H1 (cell line): ENCODE measurements at places on chromosomes 7 and 10. TPM values are rescaled to one million over a fixed set of nuclear protein-coding genes. Genes with fewer than 3 reads are reported as not detected.
A peak's percentile ranks its signal among the peaks of the same experiment; 100 is the strongest.

DNA sequence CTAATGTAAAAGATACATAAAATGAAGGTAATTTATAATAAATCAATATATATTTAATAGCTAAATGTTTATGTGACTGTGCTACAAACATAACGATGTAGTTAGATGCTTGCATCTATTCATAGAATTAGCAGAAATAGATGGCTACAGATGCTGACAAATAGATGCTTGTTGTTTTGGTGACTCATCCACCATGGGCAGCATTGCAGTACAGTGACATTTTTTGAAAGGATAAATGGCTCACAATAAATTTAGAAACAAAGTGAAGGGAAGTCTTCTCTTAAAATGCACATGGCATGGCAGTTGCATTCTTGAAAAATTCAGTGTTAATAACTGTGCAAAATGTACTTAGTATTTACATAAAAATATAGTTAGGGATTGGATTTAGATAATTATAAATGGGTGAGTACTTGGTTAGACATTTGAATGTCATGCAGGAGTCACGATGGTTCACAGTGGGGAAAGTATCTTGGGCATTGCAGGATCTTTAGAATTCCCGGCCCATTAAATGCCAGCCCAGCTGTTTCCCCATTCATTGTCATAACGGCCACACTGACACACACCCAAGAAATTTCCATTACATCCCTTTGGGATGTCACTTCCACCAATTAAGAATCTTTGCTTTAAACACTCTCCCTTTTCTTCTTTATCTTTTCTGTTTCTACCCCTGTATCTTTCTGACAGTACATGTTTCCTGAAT lies 564.1 kb downstream of the ATRNL1 start:
- no peak overlapping the region for H3K27ac ChIP-seq
- H3K4me1 ChIP-seq, result no peaks in the 10 kb centered on the region
- no peak for DNase-seq
- H3K27me3 ChIP-seq, result no peaks in the 10 kb centered on the region
- H3K4me3 ChIP-seq, result no peak overlapping the region

DNA sequence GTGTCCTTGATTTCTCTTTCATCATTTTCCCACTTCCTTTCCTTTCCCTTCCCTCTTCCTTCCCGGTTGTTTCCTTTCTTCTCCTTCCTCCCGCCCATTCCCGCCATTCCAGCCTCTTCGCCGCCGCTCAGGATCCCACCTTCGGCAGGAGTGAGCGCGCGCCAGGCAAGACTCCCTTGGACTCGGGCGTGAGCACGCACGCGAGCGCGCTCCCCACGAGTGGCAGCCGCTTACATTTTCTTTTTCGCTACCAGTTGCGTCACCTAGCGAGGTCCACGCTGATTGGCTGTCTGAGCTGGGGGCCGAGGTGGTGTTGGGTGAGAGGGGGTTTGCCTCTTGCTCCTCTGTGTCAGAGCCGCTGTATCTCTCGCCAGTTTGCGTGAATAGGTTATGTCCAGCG lies 11.8 kb downstream of the ZAN start:
- peak overlapping the region; percentile 65 for H3K4me3 ChIP-seq
- H3K36me3 ChIP-seq, result no peaks in the 10 kb centered on the region
- no peak overlapping the region; the same call in 1 of the 2 replicates for H3K27ac ChIP-seq
- DNase-seq, result no peak
- H3K27me3 ChIP-seq, result no peaks in the 10 kb centered on the region

DNA sequence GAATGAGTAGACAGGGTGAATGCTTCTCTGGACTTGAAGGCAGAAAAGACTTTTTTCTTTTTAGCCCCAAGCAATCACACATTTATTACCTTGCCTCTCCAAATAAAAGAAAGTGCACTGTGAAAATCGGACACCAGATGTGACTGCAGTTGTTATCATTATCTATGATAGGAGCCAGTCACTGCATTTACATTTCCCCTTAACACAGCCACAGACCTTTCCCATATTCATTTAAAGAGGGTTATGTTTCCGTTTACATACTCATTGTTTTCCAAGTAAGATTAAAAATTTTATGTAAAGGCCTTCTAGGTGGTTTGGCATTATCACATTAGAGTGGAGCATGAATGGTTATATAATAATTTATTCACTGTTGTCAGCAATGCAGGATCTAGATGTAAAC lies 586.8 kb downstream of the SORCS1 start:
- no peaks in the 10 kb centered on the region for H3K27me3 ChIP-seq
- DNase-seq, result no peak
- 0 out of 2 replicates have a peak, but pooled peaks cover 3% of the 10 kb centered on the region for H3K4me1 ChIP-seq
- no peaks in the 10 kb centered on the region for H3K36me3 ChIP-seq
- no peak overlapping the region for H3K4me3 ChIP-seq

Gene GIMAP7
- total RNA-seq, result not detected in 2 replicates

Gene SPDYE16
- not detected in 2 replicates for total RNA-seq

GRCh38 chr10:58733436-58733835 lies 220.8 kb downstream of the BICC1 start:
- DNase-seq, result no peak
- H3K4me3 ChIP-seq, result no peak overlapping the region
- H3K4me1 ChIP-seq, result no peaks in the 10 kb centered on the region
- no peak overlapping the region for H3K27ac ChIP-seq
- no peaks in the 10 kb centered on the region for H3K27me3 ChIP-seq

- H3K4me3 ChIP-seq, result no peak overlapping the region
- no peaks in the 10 kb centered on the region for H3K27me3 ChIP-seq
- no peaks in the 10 kb centered on the region for H3K4me1 ChIP-seq
- H3K36me3 ChIP-seq, result no peaks in the 10 kb centered on the region
Observed at GRCh38 chr7:21722371-21722770, 179.5 kb downstream of the DNAH11 start.

GRCh38 chr10:27628621-27629020 lies 117.0 kb downstream of the MKX start:
- H3K27ac ChIP-seq, result no peak overlapping the region
- no peaks in the 10 kb centered on the region for H3K27me3 ChIP-seq
- H3K36me3 ChIP-seq, result no peaks in the 10 kb centered on the region

GRCh38 chr10:13049774-13050420 lies 48.4 kb upstream of the CCDC3 start:
- H3K4me3 ChIP-seq, result no peak overlapping the region
- no peak for DNase-seq
- H3K27me3 ChIP-seq, result no peaks in the 10 kb centered on the region
- no peaks in the 10 kb centered on the region for H3K36me3 ChIP-seq
- 0 out of 2 replicates have a peak, but pooled peaks cover 1% of the 10 kb centered on the region for H3K4me1 ChIP-seq
- no peak overlapping the region for H3K27ac ChIP-seq
